EL (cell line): ENCODE measurements at places on chromosomes 4 and X.

GRCh38 chr4:128663325-128663724, 146.2 kb upstream of the JADE1 start:
- no peak for DNase-seq

- peak; percentile 73 for DNase-seq
Observed at GRCh38 chrX:1453951-1454785, 1.5 kb upstream of the ASMTL start.

DNA sequence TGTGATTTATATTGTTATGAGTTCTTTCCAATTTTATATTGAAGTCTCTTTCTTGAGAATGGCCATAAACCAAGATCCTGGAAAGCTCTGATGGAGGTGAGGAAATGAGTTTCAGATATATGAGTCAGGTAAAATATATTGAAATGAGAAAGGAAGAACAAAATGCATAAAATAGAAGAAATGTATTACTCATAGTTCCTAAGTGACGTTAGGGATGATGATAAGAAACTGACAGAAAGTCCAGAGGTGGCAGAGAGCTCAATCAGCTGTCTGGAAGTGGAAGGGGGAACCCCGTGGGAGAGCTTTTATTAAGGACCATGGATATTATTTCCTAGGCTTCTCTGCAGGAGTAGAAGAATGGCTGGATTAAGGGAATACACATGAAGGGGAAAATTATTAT, 24.6 kb downstream of the UGT2B7 start:
- DNase-seq = no peak

- DNase-seq = no peak
Observed at GRCh38 chr4:13584481-13584880, 40.2 kb upstream of the NKX3-2 start.

DNA sequence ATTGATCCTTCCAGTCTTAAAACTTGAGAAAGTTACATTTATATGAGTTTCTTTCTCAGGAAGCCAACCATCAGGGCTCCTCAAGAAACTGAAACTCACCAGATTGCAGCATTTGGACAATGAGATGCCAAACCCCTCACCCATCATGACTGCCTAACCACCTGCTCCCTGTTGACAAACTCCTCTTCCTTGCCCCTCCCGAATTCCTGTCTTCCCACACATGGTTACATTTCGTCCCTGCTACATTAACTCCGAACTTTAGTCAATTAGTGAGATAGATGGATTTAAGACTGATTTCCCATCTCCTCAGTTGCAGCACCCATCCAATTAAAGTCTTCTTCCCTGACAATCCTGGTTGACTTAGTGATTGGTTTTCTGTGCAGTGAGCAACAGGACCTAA, 118.7 kb downstream of the ZNF330 start:
- no peak for DNase-seq

DNA sequence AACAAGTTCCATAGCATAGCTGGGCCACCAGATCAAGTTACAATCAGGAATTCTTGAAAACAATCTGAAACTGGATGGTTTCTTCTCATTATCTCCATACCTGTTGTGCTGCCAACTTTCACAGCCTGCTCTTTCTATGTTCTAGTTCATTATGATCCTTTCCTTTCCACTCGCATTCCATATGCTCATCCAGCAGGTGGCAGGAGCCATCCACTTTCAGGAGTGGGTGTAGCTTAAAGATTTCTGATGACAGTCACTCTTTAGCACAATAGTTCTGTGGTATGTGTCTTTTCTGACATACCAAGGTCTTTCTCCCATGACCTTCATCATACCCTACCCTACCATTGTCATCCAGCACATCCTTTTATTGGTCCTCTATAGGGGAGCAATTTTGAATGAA, 46.4 kb downstream of the PAGE2 start:
- DNase-seq = peak; percentile 19

- no peak for DNase-seq
Observed at GRCh38 chr4:140091305-140091704, 62.7 kb downstream of the MAML3 start.
